Kasumi-1 (cell line): ENCODE measurements at places on chromosomes 16 and 17.

DNA sequence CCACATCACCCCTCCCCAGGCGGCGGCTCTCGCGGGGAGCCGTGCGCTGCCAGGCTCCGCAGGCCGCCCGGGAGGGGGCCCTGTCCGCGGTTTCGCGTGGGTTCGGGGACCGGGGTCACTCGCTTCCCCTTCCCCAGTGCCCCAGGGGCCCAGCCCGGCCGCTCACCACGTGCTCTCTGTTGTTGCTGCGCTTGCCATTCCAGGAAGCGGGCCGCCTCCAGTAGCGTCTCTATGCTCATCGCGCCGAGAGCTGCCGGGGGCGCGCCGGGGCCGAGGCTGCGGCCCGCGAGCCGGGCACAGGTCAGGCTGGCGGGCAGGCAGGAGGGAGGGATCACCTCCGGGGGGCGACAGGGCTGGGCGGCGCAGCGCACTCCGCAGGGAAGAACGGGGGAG is 390 bp downstream of the MNT start:
- no peak for DNase-seq

- no peak for DNase-seq
Observed at GRCh38 chr16:55438281-55438680, 40.7 kb upstream of the MMP2 start.

DNA sequence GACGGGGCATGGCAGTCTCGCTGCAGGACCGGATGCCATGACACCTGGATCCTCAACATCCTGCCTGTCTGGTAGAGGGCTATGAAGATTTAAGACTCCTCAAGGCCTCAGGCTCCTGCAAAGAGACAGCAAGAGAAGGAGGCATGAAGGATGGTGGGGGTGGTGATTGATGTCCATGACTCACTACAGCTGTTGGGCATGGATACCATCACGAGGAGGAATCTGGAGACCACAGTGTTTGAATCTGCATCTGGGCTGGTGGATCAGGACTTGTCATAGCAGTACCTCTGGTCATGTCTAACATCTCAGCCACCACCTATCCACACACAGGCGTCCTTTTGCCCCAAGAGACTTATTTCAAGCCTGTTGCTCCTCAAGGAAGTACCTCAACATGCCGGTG is 50.2 kb upstream of the WSCD1 start:
- DNase-seq: no peak

- no peak for DNase-seq
Observed at GRCh38 chr17:64341181-64341580, 49.5 kb downstream of the PECAM1 start.

- no peak for DNase-seq
Observed at GRCh38 chr16:21937336-21937829, 15.8 kb upstream of the UQCRC2 start.

GRCh38 chr17:80619535-80620235 is 75.0 kb downstream of the RPTOR start:
- DNase-seq: no peak

DNA sequence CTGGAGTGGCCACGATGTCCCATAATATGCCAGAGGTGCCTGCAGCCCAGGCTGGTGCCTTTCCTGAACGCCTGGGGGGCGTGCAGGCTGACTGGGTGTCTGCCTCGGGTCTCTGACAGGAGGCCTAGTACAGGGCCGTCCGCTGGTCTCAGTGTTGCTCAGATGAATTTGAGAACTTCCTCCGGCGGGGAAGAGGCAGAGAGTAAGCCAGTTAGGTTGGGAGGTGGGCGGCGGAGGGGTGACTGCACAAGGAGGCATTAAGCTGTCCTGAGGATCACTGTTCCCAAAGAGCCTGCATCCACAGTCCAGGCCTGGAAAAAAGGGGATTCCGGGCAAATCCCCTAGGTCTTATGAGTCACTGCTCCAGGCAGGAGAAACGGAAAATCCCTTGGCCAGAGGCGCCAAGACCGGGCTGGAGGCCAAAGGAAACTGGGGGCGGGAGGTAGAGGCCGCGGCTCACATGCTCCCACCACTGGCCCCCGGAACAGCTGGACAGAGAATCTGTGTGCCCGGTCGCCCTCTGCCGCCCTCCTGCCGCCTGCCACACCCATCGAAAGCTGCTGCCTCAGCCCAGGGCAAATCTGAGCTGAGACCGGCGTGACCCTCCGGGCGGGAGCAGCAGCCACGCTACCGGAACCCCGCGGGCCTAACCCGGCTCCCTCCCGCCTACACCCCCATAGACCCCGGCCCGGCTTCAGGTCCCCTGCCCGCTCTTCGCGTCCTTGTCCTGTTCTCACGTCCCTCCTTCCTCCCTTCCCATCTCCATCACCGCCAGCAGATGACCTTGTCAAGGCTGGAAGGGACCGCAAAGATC is 1.2 kb downstream of the TRIM47 start:
- no peak for DNase-seq

DNA sequence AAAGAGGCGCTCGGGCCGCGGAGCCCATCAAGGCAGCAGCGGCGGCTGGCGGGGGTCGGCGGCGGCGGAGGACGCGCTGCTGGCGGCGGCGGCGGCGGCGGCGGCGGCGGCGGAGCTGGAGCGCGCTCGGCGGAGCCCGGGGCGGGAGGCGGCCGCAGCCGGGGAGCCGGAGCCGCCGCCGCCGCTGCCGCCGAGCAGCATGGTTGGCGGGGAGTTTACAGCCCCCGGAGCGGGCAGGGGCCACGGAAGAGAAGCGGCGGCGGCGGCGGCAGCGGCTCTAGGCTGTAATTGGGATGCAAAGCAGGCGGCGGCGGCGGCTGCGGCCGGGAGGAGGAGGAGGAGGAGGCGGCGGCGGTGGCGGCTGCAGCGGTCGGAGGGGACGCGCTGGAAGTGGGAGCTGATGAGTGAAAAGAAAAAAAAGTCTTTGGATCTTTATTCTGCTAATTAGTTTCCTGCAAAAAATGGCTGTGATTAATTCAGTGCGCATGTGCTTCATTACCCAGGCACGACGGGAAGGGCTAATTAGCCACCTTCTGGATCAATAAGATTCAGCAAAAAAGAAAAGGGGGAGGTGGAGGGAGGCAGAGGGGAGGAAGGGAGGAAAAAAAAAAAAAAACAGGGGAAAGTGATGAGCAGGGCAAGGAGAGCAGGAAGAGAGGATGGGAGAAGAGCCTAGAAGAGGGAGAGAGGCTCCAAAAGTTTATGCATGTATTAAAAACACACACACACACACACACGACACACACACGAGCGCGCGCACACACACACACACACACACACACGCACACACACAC is 10.9 kb upstream of the ZFHX3 start:
- no peak for DNase-seq

DNA sequence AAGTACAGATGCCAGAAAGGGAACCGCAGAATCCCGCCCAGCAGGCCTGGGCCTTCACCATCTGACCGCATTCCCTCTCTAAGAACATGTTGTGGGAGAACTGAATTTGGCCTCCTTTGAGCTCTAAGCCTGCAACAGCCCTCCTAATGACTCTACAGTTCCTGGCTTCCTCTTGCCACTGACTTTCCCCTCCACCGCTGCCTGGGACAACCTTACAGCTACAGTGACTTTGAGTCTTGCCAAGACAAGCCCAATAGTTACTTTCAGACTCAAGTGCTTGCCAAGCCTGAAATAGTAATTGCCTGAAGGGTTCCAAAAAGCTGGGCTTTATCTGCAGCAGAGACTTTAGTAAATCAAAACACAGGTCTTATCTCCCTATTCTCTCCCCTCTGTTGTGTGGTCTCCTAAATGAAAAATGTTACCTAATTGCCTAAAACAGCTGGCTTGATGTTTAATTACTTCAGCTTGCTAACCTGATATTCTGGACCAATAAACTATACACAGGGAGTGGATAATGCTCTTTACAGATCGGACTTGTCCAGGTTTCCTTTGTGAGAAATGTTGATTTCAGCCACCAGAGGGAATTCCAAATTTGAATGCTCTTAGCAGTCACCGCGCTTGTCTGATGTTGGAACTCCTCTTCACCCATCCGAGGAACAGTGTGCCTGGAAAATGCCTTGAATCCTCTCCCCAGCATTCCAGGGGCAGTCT is 85.1 kb upstream of the TBX2 start:
- DNase-seq: no peak

DNA sequence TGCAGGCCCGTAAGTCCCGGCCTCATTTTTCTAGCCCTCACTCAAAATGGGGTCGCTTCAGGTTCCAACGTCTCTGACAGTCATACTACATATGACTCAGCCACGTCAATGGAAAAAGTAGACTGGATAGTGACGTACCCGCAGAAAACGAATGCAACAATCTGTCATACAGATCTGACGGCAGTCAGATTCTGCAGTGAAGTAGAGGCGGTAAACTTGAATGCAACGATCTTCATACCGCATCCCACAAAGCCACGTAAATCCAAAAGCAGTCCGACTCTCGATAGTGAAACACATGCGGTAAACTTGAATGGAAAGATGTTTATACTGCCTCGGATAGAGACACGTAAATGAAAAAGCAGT is 38.4 kb upstream of the ARL4D start:
- peak; percentile 72 for DNase-seq

- DNase-seq: no peak
Observed at GRCh38 chr17:80645706-80646325, 101.2 kb downstream of the RPTOR start.

GRCh38 chr17:37137070-37137610 is 188.4 kb downstream of the AATF start:
- no peak for DNase-seq

GRCh38 chr16:20393801-20394577 is 10.5 kb downstream of the PDILT start:
- DNase-seq: no peak

GRCh38 chr16:66309-67182 is 5.9 kb downstream of the RHBDF1 start:
- no peak for DNase-seq

DNA sequence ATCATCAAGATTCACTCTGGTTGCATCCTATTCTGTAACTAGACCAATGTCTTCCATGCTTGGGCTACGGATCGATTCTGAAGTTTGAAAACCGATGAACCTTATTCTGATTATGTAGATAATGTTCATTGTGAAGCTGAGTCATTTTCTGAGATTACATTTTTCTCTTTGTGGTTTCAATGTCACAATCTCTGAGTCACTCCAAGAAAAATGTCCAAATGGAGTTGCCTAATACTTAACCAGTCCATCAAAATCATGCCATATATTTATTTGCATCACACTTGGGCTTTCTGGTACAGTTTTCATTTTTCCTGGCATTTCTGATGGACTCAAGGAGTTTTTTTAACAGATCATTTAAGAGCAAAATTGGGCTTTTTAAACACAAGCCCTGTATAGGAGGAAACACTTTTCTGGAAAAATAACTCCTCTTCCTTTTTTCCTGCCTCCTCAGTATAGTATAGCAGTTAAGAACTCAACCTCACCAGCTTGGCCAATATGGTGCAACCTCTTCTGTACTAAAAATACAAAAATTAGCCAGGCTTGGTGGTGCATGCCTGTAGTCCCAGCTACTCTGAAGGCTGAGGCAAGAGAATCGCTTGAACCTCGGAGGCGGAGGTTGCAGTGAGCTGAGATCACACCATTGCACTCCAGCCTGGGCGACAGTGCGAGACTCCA is 17.5 kb downstream of the CACNG3 start:
- DNase-seq: no peak

DNA sequence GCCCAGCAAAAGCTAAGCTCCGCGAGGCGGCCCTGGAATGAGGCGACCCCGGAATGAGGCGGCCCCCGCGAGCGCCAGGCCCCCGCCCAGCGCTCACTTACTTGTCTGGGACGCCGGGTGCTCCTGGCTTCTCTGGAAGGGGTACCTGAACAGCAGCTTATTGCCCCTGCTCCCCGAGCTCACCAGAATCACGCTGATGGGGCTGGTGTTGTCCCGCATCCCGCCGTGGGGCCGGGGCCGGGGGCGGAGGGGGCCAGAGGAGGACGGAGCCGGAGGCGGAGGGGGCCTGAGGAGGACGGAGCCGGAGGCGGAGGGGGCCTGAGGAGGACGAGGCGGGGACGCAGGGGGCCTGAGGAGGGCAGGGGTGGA is 440 bp downstream of the NPRL3 start:
- DNase-seq: no peak

DNA sequence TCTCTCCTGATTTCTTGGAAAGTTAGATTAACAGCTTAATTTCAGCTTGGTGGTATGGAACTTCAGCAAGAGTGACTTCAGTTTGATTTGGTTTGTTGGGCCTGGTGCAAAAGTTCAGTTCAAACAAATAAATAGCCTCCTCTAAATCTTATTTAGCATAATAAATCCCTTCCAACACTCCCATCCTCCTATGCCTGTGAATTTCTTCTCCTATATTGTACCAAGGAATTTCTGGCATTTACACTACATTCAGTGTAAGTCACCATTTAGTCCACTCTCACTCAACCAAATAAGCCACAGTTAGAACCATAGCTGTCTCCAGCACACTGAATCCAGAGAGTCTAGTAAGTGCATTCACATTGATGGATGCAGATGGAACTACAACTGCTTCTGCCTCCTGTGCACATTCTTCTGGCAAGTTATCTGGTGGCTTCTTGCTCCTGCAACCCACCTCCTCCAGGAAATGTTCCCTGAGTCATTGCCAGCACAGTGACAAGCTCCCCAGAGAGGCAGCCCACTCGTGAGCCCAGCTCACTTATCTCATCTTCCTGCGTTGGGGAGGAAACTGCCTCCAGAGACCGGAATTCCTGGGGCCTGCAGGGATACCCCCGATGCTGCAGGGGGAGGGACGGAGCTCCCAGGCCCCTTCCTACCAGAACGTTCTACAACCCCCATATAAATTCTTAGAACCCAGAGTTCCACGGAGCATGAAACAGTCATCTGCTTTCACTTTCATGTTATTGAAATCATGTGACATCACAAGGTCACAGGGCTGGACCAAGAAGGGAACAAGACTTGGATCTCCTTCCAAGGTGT is 318.3 kb downstream of the PHKB start:
- DNase-seq: peak; percentile 39

DNA sequence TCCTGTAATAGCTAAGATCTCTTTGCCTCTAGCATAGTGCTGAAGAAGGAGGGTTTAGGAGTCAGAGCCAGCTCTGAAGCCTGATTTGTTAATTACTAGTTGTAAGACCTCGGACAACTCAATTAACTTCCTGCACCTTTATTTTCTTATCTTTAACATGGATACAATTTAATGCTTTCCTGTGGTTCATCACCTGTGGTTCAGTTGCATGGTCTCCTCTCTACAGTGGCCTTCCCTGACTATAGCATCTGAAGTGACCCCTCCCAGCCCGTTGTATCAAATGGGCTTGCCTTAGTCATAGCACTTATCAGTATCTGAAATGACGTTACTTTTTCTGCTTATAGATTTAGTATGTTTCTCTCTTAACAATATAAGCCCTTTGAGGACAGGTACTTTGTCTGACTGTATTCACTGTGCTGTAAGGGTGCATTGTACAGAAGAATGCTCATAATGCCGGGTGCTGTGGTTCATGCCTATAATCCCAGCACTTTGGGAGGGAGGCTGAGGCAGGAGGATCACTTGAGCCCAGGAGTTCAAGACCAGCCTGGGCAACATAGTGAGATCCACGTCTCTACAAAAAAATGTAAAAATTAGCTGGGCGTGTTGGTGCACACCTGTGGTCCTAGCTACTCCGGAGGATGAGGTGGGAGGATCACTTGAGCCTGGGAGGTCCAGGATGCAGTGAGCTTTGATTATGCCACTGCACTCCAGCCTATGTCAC is 2.6 kb upstream of the NDE1 start:
- DNase-seq: no peak

GRCh38 chr16:19071811-19072777 is 4.7 kb downstream of the COQ7 start:
- peak; percentile 34 for DNase-seq
